Right renal cortex interstitium (tissue), 3 donors: ENCODE measurements at places on chromosomes 1 and 21. TPM values are rescaled to one million over a fixed set of nuclear protein-coding genes. Genes with fewer than 3 reads are reported as not detected.

The KCNE1 gene
- polyA plus RNA-seq = not detected

The RBM34 gene
- 85.1 TPM for polyA plus RNA-seq

- DNase-seq = no peak
Measured at GRCh38 chr21:38804030-38804788, 1.5 kb upstream of the ETS2 start.

The XCL2 gene
- polyA plus RNA-seq = not detected

DNA sequence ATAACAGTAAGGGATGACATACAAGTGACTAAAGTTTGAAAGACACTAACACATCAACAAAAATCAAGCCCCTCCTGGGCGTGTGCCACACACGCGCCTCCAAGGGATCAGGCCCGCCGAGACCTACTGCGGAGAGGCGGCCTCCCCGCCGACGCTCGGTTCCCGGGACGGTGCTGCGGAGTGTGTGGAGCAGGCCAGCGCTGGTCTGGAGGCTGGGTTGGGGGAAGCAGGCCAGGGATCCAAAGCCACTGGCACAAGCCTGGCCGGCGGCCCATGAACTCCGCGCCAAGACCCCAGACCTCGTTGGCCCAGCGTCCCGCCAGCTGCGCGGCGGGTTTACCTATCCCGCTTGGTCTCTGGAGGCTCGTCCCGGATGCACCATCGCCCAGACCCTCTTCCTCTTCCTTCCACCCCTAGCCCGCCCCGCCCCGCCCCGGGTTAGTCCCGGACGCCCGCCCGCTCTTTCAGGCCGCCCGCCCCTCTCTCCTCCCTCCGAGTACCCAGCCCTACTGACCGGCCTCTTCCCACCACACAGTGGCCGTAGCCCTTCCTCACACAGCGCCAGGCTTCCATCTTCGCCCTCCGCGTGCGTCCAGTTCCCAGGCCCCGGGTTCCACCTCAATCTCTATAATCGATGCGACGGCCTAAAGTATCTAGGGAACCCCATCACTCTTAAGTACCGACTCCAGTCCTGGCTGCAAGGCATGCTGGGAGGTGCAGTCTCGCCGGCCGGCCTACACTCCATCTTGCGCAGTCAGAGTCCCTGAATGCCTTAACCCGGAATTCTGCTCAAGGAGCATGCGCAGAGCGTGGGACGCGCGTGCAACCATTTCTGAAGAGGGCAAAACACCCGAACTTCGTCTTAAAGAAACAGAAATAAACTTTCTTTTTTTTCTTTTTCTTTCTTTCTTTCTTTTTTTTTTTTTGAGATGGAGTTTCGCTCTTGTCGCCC is at the start of gene ANGEL2:
ANGEL2 (minus strand) TSS at position 769 of the 952 bp plus-strand sequence; CDS start at position 573, 196 bp downstream.
- DNase-seq = peak; percentile 98

GRCh38 chr1:181152892-181153633 is 64.6 kb downstream of the IER5 start:
- DNase-seq = no peak

The CD34 gene
- 103 TPM for polyA plus RNA-seq

GRCh38 chr1:203968761-203969160 is 104.2 kb upstream of the SOX13 start:
- no peak for DNase-seq

The NR5A2 gene
- 2.4 TPM for polyA plus RNA-seq

- no peak for DNase-seq
Measured at GRCh38 chr1:162365284-162366020, 11.2 kb downstream of the SPATA46 start.
